ENCODE measurements at places on chromosomes 13 and 19. TPM values are rescaled to one million over a fixed set of nuclear protein-coding genes. Genes with fewer than 3 reads are reported as not detected.

The ZNF530 gene
- 7.9 TPM for total RNA-seq

The CGB1 gene
- total RNA-seq = not detected

DNA sequence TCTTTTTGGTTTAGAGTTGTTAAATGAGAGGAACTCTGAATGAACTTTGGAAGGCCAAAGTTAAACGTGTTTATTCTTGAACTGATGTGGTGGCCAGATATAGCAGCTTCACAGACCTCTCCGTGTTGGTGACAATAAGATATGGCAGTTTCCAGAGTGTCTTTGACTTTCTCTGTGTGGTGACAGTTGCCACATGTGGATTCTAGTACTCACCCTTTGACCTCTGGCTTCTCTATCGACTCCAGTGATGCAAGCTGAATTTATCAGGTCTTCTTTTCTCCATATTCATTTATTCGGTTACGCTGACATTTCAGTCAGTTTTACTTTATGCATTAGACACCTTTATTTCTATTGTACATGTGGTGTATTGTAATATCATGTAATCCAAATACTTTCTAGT, 1469.5 kb downstream of the SLITRK1 start:
- no peak for DNase-seq

GRCh38 chr13:39455521-39456175, 147.3 kb downstream of the LHFPL6 start:
- no peak for DNase-seq

DNA sequence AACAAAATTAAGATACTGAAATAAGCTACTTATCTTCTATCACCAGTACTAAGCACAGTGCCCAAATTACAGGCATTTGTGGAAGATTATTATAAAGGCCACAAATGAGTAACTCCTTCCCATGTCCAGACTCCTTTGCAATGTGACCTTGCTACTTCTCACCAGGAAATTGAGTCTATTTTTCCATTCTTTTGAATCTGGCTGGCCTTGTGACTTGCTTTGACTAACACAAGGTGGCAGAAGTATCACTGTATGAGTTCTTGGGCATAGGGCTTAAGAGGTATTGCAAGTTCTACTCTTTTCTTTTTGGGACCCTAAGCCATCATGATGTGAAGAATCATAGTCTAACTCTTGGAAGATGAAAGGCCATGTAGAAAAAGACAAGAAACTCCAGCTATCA, 49.9 kb downstream of the UGGT2 start:
- no peak for DNase-seq
